ENCODE measurements at places on chromosomes 3 and 15.

DNA sequence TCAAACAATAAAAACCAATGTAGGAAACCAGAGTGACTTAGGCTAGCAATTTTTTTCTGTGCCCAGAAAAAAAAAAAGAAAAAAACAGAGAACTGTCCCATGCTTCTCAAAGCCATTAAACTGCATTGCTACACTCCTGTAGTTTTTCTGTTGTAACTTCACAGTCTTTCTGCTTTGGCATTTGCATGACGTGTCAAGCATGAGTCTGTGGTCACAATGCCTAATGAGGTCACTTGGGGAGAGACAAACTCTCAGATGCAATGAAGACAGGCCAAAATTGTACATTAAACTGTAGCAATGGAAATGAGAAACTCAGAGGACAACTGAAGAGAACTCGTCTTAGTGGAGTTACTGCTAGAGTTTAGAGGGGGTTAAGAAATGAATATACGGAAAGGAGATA lies 30.8 kb downstream of the CCDC80 start:
- DNase-seq, result peak; percentile 73

GRCh38 chr3:188212308-188212969 lies 58.5 kb downstream of the LPP start:
- DNase-seq, result no peak

DNA sequence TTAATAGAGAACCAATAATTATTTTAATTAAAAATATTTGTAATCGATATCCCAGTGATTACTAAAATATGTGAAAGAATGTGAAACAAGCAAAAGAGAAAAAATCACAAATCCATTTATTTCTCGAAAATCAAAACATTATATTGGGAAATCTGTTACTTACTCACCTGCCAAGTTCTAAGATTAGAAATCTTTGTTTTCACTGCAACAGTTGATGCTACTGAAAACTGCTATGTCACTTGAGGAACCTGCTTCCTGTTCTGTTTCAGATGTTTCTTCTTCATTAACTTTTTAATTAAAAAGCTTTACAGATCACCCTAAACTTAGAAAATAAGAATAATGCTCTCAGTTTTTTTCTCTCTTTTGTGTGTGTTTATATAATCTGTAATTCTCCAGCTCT lies 13.7 kb upstream of the DPH6 start:
- no peak for DNase-seq

DNA sequence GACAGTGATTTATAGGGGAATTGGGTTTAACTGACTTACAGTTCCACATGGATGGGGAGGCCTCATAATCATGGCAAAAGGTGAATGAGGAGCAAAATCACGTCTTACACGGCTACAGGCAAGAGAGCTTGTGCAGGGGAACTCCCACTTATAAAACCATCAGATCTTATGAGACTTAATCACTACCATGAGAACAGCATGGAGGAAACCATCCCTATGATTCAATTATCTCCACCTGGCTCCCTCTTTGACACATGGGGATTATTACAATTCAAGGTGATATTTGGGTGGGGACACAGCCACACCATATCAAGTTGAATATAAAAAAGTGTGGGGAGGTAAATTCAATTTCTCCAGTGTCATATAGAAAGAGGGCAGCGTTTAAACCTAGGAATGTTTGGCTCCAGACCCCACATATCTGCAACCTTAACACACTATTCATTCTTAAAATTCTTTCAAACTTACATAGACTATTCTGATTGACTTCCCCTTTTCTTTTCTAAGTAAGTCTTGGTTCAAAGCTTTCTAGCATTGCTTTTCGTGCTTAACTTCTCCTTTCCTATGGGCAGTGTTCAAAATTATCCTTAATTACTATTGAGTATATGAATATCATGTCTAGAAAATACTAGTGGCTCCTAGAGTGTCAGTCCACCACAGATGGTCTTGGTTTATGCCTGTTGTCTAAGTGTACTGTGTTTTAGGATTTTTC lies 446.7 kb upstream of the GBE1 start:
- DNase-seq, result no peak

DNA sequence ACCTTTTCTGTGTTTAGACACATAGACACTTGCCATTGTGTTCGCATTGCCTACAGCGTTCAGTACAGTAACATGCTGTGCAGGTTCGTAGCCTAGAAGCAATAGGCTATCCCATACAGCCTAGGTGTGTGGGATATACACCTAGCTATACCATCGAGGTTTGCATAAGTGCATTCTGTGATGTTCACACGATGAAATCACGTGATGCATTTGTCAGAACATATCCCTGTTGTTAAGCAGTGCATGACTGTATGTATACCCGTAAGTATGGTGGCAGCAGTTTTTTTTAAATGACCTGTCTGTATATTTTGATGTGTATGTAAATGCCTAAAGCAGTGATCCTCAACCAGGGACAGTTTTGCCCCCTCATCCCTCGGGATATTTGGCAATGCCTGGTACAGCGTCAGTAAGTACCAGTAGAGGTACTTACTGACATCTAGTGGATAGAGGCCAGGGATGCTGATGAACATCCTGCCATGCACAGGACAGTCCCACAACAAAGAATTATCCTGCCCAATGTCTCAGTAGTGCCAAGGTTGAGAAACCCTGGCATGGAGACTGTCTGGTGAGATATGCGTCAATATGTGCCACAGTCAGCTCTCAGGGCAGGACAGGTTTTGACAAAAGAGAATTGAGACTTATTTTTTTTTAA lies 129.1 kb downstream of the HCN4 start:
- DNase-seq, result no peak

DNA sequence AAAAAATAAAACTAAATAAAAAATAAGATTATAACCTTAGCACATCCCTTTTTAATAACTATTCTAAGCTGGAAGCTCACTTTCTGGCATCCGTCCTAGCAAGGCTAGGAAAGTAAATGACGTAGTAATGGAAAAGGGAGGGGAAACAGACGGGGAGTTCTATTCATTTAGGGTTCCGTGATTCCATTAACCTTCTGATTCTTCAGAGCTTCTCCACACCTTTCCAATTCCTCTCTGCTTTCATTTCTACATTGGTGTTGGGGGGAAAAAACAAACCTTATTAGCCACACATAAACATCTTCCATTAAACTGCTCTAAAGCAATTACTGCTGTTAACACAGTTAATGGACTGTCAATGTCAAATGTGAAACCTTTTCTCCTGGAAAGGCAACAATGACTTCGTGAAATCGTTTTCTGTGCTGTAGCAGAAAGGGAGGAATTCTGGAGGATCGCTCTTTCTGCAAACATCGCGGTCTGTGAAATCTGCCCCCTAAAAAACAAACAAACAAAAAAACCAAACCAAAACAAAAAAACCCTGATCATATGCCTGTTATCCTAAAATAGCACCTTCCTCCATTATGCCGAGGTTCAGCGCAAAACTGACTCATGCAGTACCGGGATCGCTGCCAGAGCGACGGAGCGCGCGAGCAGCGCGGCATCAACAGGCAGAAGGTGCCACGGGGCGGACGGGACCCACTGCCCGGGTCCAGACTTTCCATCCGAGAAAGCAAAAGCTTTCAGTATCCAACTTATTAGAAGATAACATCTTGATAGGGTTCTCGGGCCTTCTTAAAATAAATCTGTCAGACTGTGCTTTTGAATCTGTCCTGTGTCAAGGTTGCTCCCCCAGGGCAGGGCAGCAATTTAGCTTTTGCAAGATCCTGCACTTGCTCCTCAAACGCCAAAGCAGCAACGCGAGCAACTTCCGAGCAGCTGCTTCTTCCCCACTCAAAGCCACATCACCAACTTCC lies 156.2 kb downstream of the FGF12 start:
- no peak for DNase-seq

DNA sequence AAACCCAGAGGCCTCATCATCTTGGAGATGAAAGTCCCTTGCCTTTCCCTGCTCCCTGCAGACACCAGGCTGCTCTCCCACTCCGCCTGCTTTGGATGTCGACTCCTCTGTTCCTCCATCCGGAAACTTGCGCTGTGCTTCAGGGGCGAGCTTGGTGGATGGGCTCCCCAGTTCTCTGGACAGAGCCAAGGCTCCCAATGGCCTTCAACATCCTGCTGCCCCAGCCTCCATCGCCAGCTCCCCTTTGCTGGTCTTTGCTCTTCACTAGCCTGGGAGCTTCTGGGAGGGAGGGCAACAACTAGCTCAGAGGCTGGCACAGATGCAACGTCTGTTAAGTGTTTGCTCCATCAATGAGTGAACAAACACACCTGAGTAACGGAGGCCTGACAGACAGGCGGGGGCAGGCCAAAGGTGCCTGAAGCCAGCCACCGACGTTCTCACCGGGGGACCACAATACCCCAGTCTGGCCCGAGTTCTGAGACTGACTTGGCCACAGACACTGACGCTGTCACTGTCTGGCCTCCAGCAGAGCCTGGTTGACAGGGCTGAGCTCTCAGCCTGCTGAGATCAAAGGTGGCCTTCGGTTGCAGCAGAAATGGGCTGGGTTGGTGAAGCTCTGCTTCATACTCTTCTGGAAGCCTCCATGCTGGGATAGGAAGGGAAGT lies 39.0 kb downstream of the RGMA start:
- DNase-seq, result no peak

- DNase-seq, result no peak
Measured at GRCh38 chr3:136543385-136543784, 208.8 kb downstream of the STAG1 start.

DNA sequence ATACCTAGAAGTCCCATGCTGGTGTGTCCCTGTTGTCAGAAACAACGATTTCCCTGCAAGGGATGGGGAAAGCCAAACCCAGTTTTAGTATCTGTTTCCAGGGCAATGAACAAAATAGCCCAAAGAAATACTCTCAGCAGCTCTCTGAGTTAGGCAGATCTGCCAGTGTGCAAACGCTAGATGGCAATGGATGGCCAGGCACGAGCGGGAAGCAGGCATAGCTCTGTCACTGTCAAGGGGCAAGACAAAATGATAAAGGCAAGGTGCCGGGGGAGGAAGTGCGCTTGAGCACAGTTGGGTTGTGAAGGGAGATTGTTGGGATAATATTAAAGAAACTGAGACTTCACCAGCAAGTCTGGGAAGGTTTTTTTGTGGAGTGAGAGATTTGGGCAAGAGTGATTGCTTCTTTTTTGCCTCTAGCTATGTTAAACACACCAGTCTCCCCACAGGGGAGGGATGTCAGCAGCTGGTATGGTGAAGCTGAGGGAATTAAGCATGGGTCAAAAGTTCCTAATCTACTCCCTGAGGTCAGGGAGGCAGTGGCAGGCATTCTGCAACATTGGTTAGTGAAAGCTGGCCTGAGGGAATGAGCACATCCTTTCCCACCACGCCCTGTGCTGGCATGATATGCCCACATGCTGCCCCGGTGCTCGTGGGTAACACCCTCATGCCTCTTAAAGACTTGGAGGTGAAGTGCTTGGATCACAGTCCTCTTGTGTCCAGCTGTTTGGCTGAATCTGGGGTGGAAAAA lies 117.5 kb downstream of the PDCD6IP start:
- peak; percentile 16 for DNase-seq

DNA sequence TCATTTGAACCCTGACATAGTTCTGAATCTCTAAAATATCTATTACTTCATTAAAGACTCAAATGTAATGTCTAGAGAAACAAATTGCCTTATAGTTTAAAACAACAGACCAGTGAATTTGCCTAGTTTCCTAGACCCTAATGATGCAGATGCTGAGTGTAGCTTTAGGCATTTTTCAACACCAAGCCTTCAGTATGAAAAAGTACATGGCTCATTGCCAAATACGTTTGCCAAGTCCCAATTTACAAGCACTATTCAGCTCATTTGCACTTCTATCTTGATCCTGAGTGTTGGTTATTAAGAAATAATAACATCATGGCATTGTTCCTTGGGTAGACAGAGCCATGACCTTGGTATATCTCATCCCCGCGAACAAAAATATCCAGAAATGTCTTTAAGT lies 46.8 kb downstream of the EOMES start:
- no peak for DNase-seq

DNA sequence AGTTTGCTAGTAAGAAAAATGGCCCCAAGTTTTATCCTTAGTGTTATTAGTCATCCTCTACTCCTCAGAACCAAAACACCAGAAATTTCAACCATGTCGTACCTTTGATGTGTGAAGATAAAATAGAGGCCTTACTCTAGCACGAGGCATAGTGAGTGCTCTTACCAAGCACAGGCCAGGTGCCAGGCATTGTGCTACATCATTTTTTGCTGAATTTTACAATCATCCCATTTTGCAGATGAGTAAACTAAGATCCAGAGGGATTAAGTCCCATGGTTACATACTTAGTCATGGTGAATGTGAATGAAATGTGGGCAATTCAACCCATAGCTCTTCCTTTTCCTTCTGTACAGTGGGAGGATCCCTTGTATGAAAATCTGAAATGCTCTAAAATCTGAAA lies 15.2 kb downstream of the LMCD1 start:
- no peak for DNase-seq

DNA sequence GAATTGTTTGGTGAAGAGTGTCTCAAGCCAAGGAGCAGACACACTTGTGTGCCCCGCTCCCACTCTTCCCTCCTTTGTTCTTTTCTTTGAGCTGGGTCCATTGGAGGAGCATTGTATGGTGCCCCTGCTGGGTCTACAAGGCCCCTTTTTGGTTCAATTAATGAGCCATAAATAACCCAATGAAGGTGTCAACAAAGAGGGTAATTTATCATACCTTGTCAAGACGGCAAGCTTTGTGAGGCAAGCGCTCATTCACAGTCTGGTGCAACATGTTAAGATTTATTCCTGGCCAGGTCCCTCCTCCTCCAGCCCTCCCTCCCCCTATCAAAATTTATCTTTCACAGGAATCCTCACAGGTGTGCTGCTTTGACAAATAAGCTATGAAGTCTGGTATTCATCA lies 300.1 kb downstream of the RORA start:
- DNase-seq, result no peak

- DNase-seq, result no peak
Measured at GRCh38 chr15:99911816-99912215, 178.6 kb upstream of the LYSMD4 start.

- DNase-seq, result no peak
Measured at GRCh38 chr3:188769831-188770230, 401.9 kb upstream of the TPRG1 start.

GRCh38 chr15:71244250-71244649 lies 129.0 kb downstream of the THSD4 start:
- DNase-seq, result no peak

DNA sequence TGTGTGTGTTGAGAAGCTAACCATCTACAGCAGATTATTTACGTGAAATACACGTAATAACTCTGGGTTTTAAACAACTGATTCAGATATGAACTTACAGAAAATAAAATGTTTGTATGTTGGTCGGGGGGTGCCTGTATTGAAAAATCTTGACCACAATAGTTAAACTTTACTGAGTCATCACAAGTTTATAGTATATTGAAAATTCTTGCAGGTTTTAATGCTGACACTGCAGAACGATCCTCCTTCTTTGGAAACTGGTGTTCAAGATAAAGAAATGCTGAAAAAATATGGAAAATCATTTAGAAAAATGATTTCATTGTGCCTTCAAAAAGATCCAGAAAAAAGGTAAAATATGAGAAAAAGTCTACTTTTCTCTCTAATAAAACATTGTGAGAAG lies 41.3 kb upstream of the SLC22A13 start:
- no peak for DNase-seq
